ENCODE measurements at places on chromosomes 2 and 18. TPM values are rescaled to one million over a fixed set of nuclear protein-coding genes. Genes with fewer than 3 reads are reported as not detected.

- DNase-seq: no peak
Observed at GRCh38 chr2:218397463-218397819, 2.2 kb upstream of the CTDSP1 start.

DNA sequence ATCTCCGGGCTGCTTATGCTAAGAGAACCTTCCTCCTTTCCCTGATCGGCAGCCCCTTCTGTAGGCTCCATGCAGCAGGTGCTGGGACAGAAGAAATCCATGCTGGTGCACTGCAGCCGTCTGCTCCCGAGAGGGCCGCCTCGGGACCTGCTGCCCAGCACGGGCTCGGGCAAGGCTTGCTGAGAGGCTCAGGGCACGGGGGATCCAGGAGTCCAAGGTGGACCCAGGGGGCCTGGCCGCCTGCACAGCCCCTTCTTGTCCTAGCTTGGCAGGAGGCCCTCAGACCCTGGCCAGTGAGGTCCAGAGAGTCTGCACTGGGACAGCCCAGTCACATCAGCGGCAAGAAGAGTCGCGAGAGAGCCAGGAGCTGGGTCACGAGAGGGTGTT is 13.3 kb upstream of the DUSP2 start:
- no peak for DNase-seq

DNA sequence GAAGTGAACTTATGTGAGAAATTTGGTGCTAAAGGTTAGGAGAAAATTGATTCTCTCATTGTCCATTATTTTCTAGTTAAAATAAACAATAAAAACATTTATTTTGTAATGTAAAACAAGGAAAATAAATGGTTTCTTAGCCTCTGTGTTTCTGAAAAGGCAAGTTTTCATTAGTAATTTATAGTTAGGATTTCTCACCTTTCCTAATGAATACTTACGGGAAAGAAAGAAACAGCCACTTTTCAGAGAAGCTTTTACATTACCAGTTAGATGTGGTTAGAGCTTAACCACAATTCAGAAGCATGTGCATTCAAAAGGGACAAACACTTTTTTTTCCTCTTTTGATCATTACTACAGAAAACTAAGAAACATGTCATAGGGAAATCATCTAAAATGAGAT is 18.8 kb downstream of the NEMP2 start:
- no peak for DNase-seq

GRCh38 chr2:157363612-157364101 is 38.0 kb upstream of the ERMN start:
- DNase-seq: no peak

DNA sequence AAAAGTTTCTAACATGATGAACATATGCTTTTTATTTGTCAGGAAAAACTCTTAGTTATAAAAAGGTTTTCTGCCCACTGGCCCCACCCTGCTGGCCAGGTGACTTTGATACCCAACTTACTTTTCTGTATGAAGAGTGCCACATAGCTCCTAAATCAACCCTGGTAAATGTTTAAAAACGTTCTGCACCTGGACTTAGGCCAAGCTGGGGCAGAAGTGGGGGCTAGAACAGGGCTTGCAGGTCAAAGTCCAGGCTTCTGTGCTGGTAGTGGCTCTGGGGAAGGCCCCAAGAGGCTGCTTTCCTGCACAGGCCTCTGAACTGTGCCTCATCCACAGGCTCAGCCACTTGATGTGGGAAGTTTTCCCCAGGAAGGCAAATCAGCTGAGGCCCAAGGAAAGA is 171.7 kb downstream of the ANKRD30B start:
- no peak for DNase-seq

- no peak for DNase-seq
Observed at GRCh38 chr2:220162320-220162719, 534.9 kb downstream of the SLC4A3 start.

DNA sequence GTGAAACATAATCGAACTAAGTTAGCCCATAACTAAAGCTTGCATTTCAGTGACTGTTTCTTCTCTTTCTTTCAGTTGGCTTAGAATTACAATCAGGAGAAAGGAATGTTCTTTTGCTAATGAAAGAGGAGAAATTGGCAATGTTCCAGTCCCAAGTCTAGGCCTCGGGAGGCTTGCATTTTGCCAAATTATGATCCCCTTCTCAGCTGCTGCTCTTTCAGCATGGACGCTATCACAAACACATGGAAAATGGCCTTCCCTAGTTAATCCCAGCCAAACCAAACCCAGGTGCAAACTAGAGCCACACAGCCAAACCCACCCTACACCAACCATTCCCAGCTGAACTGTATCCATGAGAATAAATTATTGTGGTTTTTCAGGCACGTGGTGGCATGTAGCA is 605.2 kb upstream of the LRRTM4 start:
- no peak for DNase-seq

DNA sequence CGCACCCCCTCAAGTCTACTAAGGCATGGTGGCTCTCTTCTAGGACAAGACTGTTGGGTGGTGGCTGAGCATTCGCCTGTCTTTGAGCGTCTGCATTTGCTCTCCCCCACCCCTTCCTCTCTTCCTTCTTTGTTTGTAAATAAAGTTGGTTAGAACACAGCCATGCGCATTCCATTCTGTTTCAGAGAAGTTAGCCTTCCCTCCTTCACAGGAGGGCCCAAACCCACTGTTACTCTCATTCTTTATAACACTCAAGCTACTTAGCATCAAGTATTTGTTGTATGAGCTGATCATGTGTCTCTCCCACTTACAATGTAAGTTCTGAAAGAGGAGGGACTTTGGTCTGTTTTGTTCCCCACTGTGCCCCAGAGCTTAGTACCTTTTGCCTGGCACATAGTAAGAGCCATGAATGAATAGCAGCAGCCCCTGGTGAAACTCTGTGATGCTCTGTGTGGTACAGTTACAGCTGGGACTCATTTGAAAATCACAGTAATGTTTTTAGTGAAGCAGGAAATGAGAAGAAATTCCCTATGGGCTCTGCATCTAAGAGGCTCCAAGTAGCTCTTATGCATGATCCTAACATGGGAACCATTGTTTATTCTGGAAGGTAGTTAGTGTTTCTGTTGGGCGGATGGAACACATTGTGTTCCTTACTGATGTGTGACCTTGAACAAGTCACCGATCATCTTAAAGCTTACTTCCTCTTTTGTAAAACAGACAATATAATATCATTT is 7.7 kb downstream of the MGAT5 start:
- DNase-seq: no peak

GRCh38 chr18:77178559-77178958 is 46.0 kb upstream of the MBP start:
- no peak for DNase-seq

- no peak for DNase-seq
Observed at GRCh38 chr18:24263050-24263449, 124.2 kb downstream of the CABYR start.

GRCh38 chr2:186347472-186347871 is 138.6 kb upstream of the ZC3H15 start:
- DNase-seq: no peak

DNA sequence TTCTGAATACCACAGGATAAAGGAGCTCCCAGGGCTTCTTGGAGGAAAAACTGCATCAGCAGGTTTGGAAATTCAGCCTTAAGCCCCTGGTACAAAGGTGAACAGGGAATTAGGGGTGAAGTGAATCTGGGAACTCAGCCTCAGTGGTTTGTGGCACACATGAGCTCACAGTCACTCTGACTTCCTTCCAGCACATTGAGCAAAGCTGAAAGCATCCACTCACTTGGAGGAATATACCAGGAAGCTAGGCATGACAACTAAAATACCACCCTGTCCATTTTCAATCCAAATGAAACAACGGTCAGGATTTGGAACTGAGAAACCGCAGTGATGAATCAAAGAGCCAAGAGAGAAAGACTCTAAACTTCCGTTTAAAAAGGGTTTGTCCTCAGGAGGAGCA is 216.1 kb downstream of the ICOS start:
- DNase-seq: no peak

GRCh38 chr2:148971547-148971946 is 67.0 kb upstream of the LYPD6B start:
- no peak for DNase-seq

- DNase-seq: no peak
Observed at GRCh38 chr2:186068139-186068801, 329.7 kb downstream of the FSIP2 start.

DNA sequence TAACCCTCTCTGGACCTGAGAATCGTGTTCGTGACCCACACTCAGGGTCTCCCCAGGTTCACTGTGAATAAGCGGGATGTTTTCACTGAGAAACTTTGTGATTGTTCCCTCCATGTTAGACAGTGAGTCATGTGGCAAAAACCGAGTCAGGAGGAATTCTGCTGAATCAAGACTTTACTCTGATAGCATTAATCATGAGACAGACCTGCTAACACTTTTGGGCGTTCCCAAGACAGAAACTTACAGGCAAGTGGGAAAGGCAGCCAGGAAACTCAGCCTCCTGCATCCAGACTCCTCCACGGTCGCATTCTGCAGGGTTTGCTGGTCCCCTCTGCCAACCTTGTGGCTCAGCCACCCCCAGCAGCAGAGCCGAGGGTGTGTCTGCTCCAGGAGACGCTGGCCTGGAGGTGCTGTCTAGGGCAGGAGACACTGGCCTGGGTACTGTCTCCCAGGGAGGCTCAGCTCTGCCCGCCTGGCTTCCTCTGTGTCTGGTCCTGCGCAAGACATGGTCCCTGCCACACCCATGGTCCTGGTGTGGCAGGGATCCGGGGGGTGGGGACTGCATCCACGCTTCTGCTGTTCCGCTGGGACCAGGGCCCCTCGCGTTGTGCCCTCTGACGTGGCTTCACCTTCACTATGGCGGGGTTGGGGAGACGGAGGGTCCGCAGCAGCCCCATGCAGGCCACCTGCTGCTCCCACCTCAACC is 177.4 kb downstream of the TWIST2 start:
- no peak for DNase-seq

GRCh38 chr2:42812899-42813479 is 20.6 kb upstream of the HAAO start:
- no peak for DNase-seq

- DNase-seq: no peak
Observed at GRCh38 chr2:85986121-85986520, 97.3 kb upstream of the ST3GAL5 start.

- DNase-seq: no peak
Observed at GRCh38 chr2:36147670-36148390, 207.7 kb upstream of the CRIM1 start.

DNA sequence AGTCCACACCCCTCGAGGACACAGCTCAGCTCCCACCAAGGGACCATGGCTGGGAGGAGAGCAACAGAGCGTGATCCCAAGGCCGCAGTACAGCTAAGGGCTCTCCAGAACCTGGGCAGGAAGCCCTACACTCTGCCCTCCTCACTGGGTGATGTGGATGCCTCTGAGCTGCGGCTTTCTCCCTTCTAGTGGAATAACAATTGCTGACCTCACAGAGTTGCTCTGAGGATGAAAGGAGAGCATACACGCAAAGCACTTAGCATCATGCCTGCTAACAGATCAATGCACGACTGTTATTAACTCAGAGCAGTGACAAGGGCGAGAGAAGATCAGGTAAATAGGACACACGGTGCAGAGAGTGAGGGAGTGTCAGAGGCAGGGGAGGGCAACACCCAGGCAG is 74.2 kb downstream of the ZFP36L2 start:
- DNase-seq: no peak

DNA sequence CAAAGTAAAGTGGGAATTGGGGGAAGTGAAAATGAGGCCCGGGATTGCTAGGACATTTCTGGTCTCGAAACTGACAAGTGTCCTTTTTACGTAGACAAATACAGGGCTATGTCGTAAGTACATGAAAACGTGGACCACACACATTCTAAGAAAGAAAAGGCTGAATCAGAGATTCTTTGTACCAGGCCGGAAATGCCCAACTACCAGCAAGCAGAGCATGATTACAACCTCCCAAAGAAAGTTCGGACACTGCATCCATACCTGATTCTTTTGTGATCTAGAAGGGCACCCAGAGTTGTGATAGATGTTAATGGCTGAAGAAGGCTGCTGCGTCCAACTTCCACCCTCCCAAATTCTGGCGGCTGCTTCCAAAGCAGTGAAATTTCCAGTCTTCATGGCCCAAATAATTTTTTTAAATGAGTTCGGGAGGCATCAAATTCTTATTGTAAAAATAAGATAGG is 1.7 kb downstream of the RBMS1 start:
- peak; percentile 38 for DNase-seq

DNA sequence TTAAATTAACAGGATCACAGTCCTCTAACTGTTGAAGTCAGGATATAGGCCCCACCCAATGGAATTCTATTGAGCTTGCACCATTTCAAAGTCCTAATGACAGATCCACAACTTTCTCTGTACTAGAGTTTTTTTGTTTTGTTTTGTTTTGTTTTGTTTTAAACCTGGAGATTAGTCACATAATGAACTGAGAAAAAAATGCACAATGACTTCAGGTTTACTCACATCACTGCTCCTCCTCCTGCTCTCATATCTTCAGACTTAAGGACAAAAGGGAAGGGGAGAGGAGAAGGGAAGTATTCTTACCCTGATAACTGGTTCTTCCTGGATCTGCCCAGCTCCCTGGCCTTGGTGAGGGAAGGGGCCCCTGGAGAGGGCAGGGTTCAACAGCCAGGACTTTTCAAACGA is 208.2 kb upstream of the EPHA4 start:
- DNase-seq: no peak

GRCh38 chr2:120986898-120987650 is 251.4 kb downstream of the GLI2 start:
- no peak for DNase-seq

- DNase-seq: no peak
Observed at GRCh38 chr2:148933456-148933855, 58.4 kb downstream of the KIF5C start.

DNA sequence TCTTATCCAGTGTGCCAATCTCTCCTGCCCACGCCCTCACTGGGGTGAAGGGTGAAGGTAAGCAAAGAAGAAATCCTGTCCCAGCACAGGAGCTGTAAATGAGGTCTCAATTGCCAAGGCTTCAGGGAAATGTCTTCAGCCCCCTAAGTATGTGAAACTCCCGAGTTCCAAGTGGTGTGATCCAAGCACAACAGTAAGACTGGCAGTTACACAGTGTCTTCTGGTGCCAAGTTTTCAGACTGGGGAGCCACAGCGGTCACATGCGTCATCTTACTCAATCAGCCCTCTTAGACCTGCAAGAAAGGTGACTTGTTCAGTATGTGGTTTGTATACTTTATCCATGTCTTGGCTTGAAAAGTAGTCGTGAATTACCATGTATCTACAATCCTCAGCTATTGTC is 55.0 kb upstream of the SPRED2 start:
- DNase-seq: no peak

GRCh38 chr2:85554980-85555612 is 6.2 kb downstream of the GGCX start:
- DNase-seq: no peak

- no peak for DNase-seq
Observed at GRCh38 chr2:232386490-232386739, 7.9 kb downstream of the ALPP start.

- no peak for DNase-seq
Observed at GRCh38 chr2:134421556-134422328, 167.9 kb downstream of the MGAT5 start.

- DNase-seq: no peak
Observed at GRCh38 chr2:200622106-200622505, 36.3 kb downstream of the AOX1 start.

Gene CAPN14
- 0.13 TPM for polyA plus RNA-seq

Gene CACNB4
- polyA plus RNA-seq: 15.5 TPM

Gene CLEC4F
- 0.12 TPM for polyA plus RNA-seq

Gene VWA3B
- polyA plus RNA-seq: 0.80 TPM

Gene UGT1A4
- polyA plus RNA-seq: not detected

Gene CCDC68
- polyA plus RNA-seq: 11.9 TPM

Gene KHK
- 47.9 TPM for polyA plus RNA-seq

Gene GCG
- polyA plus RNA-seq: not detected

Gene ARL4C
- polyA plus RNA-seq: 51.6 TPM

Gene KRCC1
- 59.3 TPM for polyA plus RNA-seq

Gene CNTNAP5
- polyA plus RNA-seq: 0.03 TPM

Gene SCN9A
- 2.2 TPM for polyA plus RNA-seq

Data from left kidney (tissue), 8 donors.